ENCODE measurements at places on chromosomes 12 and 14.

DNA sequence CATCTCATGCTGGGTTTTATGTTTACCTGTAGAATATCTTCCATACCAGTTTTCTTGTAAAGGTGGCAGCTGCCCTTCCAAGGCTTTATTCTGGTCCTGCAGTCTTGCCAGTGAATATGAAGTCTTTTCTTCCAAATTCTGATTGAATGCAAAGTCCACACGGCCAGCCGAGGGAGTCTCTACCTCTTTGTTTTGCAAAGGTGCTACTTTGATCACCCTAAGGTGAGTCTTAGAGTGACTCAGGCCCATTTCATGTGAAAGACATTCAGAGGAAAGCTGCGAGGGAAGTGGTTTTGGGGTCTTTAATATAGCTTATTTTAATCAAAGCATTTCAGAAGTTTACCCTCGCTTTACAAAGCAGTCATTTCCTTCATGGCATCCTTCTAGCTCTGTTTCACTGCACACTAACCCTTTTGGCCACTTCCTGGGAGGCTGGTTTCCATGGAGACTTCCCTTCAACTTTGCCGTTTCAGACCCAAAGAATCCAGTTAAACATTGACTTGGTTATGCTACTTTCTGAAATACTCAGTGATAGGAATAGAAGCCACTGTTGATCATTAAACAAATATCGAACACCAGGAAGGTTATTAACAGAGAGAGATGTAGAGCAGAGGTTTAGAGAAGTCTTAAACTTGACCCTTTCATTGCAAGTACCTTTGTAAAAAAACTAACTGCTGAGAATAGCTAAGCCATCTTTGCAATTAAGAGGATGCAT, at the start of gene CCDC198:
CCDC198 (minus strand) TSS at position 391 of the 715 bp plus-strand sequence; CDS start at position 249, 142 bp downstream.
- no peak for DNase-seq

DNA sequence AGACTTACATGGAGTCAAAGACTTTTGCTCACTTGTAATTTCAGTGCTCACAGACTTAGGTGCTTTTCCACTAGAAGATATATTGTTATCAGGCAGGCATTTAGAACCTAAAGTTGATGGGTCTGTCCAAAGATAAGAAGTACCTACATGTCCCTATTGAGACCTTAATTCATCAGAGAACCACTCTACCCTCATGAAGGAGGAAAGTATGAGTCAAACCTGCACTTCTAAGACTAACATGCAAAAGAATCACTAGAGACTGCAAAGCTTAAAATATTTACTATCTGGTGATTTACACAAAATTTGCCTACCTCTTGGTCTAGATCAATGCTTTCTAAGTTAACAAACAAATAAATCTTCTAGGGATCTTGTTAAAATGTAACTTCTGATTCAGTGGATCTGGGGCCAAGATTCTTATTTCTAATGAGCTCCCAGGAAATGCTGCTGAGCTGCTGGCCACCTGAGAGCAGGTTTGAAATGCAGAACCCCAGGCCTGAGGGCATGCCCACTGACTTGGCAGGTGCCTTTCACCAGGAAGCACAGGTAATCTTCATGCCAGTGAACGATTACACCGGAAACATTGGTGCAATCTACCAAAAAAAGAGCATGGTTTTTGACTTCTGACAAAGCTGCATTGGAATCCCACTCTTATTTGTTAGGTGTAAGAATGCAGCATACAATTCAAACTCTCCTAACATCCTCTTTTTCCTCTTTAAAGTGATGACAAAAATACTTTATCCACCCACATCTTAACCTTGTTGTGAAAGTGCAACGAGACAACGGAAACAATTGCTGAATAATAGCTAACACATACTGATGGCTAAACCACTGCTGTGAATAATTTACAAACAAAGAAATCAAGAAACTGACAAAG, 214.2 kb downstream of the ADAMTS20 start:
- DNase-seq: no peak

DNA sequence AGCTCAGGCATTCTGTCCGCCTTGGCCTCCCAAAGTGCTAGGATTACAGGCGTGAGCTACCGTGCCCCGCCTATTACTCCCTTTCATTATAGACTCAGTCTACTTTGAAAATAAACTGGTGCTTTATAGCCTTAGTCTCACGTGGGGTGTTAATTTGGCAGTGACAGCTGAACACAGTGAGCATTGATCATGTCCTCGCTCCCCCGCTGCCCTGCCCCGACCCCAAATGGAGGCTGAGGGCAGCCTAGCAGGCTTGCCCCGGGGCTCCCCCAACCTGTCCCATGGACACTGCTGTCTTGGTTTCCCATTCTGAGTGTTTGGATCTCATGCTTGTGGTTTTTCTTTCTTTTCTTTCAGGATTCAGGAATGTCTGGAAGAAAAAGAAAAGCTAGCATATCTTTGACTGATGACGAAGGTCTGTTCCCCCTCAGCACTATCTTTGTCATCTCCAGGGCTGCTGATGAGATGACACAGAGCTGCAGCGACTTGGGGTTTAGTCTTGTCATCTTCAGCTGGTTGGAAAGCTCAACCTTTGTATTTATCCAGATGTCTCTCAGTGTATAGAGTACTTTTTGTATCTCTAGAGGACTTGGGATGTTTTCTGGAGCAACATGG, 42.2 kb downstream of the EP400 start:
- DNase-seq: no peak

DNA sequence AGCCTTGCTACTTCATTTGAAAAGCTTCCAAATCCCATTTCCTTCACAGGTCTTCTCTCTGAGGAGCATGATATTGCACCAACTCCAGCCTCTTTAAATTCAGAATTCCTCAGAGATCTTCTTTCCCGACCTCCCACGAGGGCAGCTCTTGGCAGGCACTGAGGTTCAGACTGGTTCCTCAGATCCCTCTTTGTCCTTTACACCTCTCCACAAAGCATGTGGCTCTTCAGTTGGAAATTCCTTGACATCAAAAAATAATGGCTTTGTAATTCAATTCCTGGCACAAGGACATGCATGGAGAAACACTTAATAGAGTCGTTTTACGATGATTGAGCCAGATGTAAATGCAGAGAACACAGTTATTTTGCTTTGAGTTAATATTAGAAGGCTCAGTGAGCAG, 63.2 kb upstream of the TMX1 start:
- DNase-seq: no peak

- no peak for DNase-seq
These were observed 108.6 kb upstream of the FLRT2 start for GRCh38 chr14:85421186-85421877.

- DNase-seq: no peak
These were observed 31.7 kb downstream of the GRIP1 start for GRCh38 chr12:66647034-66647691.

DNA sequence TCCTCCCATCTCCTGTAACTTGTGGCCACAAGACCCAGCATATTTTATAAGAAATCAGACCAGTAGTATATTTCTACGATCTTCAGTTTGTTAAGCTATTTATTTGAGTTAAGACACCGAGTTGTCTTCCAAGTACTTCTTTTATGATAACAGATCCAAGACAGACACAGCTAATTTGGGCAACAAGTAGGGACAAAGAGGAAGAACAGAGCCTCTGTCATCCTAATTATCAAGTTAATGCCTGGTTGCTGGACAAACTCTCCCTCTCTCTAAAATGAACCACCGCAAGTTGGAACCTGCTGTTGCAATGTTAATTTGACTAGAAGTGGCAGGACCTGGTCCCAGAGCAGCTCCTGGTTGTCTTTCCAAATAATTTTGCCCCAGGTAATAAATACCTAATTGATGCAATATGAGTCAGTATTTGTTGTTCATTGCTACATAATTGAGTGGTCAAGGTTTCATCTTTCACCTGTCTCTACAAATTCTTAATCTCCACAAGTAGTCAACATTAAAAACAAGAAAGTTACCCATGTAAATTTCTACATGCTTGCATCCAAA, 323.7 kb downstream of the PAWR start:
- DNase-seq: no peak

DNA sequence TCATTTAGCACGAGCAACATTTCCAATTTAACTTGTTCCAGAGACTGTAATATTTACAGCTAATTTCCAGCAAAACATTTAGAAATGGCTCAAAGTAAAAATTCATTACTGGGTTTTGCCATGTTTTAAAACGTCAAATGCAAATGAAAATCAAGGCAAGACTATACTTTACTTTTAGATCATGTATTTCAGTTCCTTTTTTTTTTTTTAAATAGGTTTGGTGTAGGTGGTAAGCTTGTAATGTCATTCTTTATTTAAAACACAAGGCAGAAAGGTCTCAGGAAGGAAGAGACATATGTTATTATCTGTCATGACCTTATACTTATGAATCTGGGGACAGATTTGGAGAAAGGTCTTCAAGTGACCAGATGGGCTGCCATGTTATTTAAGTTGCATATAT, 54.1 kb downstream of the GRIP1 start:
- DNase-seq: no peak

GRCh38 chr12:104796475-104796862, 161.6 kb downstream of the SLC41A2 start:
- DNase-seq: no peak

GRCh38 chr12:57229046-57229633, 371 bp upstream of the SHMT2 start:
- no peak for DNase-seq

GRCh38 chr12:85872497-85873091, 1.5 kb upstream of the NTS start:
- DNase-seq: no peak

GRCh38 chr12:10867381-10867780, 16.7 kb downstream of the PRH1 start:
- DNase-seq: no peak

GRCh38 chr12:109273354-109273753, 35.7 kb downstream of the FOXN4 start:
- no peak for DNase-seq

DNA sequence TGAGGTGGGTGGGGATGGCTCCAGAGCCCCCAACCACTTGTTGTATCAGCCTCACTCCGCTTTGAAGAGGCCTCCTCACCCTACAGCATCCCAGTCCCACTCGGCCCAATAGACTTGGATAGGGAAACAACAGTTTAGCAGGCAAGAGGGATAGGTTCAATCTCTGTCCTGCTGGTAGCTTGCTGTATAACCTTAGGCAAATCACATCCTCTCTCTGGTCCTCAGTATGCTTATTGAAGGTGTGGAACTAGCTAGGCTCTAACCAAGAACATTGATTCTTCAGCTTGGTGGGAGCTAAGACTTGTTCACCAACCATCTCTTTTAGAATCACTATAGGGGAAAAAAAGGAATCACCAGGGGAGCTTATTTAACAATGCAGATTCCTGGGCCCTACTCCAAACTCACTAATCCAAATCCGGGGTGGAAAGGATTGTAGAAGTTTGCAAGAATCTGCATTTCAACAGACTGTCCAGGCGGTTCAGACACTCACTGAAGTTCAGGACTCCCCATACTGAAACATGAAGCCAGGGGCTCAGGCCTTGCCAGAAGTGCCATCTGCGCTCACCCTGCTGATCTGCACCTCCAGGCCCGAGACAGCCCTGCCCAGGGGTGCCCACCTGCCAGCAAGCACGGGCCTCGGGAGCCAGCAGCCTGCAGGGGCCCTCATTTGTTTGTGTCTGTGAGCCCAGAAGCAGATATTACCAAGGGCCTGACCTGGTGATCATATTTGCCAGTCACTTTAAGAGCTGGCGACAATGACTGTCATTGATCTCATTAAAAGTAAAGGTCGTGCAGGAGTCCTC, 113.0 kb downstream of the ADCK1 start:
- no peak for DNase-seq

DNA sequence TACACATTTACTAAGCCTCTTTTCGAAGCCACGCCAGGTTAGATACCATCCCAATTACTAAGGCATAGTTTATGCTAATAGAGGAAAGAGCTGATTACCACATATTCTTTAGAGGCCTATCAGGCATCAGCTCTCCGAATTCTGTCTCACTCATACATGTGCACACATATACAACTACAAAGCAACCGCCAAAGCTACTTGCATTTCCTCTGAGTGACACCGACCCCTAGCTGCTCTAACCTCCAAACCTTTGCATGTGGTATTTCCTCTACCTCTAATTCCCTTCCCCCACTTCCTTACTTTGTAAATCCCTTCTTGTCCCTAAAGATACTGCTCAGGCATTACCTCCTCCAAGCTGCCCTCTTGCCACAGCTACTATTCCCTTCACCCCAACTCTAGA, 107.2 kb downstream of the DUSP6 start:
- peak; percentile 83 for DNase-seq

- peak; percentile 15 for DNase-seq
These were observed 1.1 kb downstream of the ATXN2 start for GRCh38 chr12:111597831-111598636.

GRCh38 chr12:110543252-110543959, 39.7 kb downstream of the PPTC7 start:
- no peak for DNase-seq

DNA sequence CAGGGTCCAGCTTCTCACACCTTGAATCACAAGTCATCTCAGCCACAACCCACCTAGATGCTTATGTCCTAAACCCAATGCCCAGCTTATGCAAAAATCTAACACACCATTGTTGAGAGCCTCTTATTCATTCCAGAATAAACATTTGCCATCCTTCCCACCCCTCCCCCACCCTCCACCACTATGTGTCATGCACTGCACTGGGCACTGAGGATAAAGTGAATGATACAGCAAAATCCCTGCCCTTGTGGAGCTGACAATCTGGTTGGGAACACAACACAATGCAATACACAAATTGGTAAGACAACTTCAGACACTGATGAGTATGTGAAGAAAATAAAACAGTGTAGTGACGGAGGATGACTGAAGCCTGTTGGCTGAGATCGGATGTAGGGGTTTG, 1.4 kb upstream of the GLTP start:
- DNase-seq: no peak

DNA sequence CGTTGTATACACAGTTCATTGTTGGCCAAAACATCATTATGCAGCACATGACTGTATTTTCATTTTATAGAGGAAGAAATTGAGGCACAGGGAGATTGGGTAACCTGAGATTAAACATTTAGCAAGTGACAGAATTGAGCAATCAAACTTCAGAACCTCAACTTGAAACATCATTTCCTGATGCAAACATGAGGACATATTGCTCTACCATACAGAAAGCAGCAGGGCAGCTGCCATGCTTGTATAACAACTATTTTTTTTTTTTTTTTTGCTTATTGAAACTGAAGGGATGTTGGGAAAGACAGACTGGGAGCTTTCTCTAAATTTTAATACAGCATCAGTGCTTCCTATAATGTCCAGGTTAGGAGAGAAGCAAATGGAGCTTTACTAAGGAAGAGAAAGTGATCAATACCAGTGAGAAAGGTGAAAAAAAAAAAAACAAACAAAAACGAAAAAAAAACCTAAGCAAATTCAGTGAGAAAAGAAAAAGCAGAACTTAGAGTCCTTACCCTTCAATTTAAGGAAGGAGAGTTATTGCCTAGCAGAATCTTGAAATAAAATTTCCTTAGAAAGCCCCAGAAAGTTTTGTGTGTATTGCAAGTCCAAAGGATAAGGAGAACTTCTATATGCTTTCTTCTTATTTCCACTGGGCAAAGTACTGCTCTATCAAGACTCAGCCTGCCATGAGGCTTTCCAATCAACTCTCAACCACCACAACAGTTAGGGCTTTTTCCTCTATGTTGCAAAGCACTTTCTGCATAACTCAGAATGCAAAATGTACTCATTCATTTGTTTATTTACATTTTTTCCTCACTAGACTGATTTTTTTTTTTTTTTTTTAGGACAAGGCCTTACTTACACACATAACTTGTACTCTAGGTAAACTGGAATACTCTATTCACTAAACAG, 21.6 kb downstream of the BTG1 start:
- DNase-seq: no peak
